ENCODE measurements at places on chromosomes 6 and 20. TPM values are rescaled to one million over a fixed set of nuclear protein-coding genes. Genes with fewer than 3 reads are reported as not detected.

Gene C4B
- 6.3 TPM for total RNA-seq

Gene ANKEF1
- total RNA-seq, result 0.72 TPM

Gene BHLHE23
- not detected for total RNA-seq

Gene SLA2
- total RNA-seq, result not detected

Gene GGTLC1
- total RNA-seq, result not detected

Gene LIN28B
- 34.4 TPM for total RNA-seq

Gene TCF21
- 10.3 TPM for total RNA-seq

Gene RRBP1
- total RNA-seq, result 175 TPM

Measured in placental pericyte (primary cell).